Myometrial cell (primary cell): ENCODE measurements at places on chromosomes 6 and 20. TPM values are rescaled to one million over a fixed set of nuclear protein-coding genes. Genes with fewer than 3 reads are reported as not detected.

The PROCR gene
- total RNA-seq: 79.9 and 89.7 TPM in 2 replicates

The NCR2 gene
- total RNA-seq: not detected in 2 replicates

The TMEM170B gene
- under 0.01 and 0.35 TPM in 2 replicates for total RNA-seq

The TRPC4AP gene
- total RNA-seq: 77.6 and 88.8 TPM in 2 replicates

The TNFRSF21 gene
- total RNA-seq: 12.1 and 14.1 TPM in 2 replicates

The TUBB gene
- total RNA-seq: 1,612 and 1,663 TPM in 2 replicates
